Caco-2 (cell line): ENCODE measurements at places on chromosomes 13 and 19. TPM values are rescaled to one million over a fixed set of nuclear protein-coding genes. Genes with fewer than 3 reads are reported as not detected.

Gene METTL21C
- not detected in 2 replicates for total RNA-seq

DNA sequence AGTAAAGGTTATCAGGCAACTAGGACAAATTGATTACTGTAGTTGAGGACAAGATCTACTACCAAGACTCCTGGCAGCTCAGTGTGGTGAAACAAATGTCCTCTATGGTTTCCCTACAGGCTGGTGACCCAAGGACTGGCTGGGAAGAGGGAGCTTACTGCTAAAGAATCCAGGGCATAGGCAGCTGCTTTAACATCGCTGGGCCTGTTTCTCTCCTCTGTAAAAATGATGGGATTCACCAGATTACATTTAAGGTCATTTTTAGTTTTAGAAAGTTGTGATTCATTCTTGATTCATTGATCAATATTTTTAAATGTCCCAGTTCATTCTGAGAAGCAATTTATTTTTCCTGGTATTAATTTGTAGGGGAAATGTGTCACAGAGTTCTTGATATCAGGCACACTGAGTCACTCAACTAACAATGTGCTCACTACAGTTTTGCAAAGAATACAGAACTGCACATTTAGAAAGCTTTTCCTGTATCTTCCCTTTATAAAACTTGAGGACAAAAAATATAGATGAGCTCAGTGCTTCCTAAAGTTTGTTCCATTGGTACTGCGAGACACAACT lies 19.6 kb upstream of the FAM124A start:
- no peaks in the 10 kb centered on the region for H3K36me3 ChIP-seq
- DNase-seq, result no peak
- no peak overlapping the region for H3K4me3 ChIP-seq
- no peaks in the 10 kb centered on the region; the same call in 1 of the 2 replicates for H3K27me3 ChIP-seq
- H3K27ac ChIP-seq, result no peak overlapping the region

Gene SH2D3A
- total RNA-seq, result 20.5 and 24.5 TPM in 2 replicates

GRCh38 chr19:17457616-17458015 lies 3.1 kb downstream of the NXNL1 start:
- H3K4me3 ChIP-seq, result no peak overlapping the region
- no peak overlapping the region for H3K27ac ChIP-seq
- no peaks in the 10 kb centered on the region for H3K36me3 ChIP-seq

GRCh38 chr19:49690079-49690655 lies 749 bp upstream of the CPT1C start:
- H3K27me3 ChIP-seq, result no peaks in the 10 kb centered on the region
- H3K36me3 ChIP-seq, result peaks cover 3% of the 10 kb centered on the region; the same call in 1 of the 2 replicates
- no peaks in the 10 kb centered on the region for H3K4me1 ChIP-seq

Gene SSC5D
- 0.58 and 0.86 TPM in 2 replicates for total RNA-seq

GRCh38 chr19:4987256-4987655 lies 18.3 kb downstream of the KDM4B start:
- H3K27ac ChIP-seq, result peak overlapping the region; percentile 71
- H3K36me3 ChIP-seq, result no peaks in the 10 kb centered on the region
- H3K4me3 ChIP-seq, result no peak overlapping the region
- DNase-seq, result peak; percentile 67

DNA sequence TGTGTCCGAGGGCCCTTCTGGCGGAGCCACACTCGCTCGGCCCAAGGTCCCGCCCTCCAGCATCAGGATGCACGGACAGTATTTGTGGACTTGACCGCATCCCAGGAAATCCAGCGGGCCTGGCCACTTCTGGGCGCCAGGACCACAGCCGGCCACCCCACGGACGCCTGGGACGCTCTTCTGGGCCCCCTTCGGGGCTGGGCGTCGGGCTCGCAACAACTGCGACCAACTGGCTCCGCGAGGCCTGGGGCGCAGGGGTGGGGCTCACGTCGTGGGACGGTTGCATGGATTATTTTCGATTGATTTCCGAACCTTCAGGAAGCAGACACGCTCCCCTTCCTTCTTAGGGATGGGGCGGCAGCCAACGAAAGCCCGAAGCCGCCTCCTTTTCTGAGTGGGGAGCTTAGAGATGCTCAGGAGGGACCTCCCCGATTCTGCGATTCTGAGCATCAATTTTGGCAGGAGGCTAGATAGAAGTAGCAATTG lies 521 bp upstream of the NUP58 start:
- H3K27ac ChIP-seq, result peak overlapping the region; percentile 86
- no peak for DNase-seq
- peaks cover 13% of the 10 kb centered on the region for H3K4me1 ChIP-seq
- H3K36me3 ChIP-seq, result 0 out of 2 replicates have a peak, but pooled peaks cover 1% of the 10 kb centered on the region
- no peaks in the 10 kb centered on the region; the same call in 1 of the 2 replicates for H3K27me3 ChIP-seq

GRCh38 chr19:11674067-11674492 lies 64.7 kb downstream of the ZNF823 start:
- H3K4me1 ChIP-seq, result no peaks in the 10 kb centered on the region
- DNase-seq, result no peak
- H3K27ac ChIP-seq, result no peak overlapping the region

DNA sequence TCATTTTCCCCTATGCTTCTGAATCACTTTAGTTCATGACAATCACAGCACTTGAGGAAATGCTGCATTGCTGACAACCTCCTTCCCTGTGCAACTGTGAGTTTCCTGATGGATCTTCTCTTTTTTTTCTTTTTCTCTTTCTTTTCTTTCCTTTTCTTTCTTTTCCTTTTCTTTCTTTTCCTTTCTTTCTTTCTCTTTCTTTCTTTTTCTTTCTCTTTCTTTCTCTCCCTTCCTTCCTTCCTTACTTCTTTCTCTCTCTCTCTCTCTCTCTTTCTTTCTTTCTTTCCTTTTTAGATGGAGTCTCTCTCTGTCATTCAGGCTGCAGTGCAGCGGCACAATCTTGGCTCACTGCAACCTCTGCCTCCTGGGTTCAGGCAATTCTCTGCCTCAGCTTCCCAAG lies 247.9 kb upstream of the HTR2A start:
- peaks cover 4% of the 10 kb centered on the region; the same call in 1 of the 2 replicates for H3K4me1 ChIP-seq
- no peak overlapping the region for H3K4me3 ChIP-seq
- H3K27me3 ChIP-seq, result no peaks in the 10 kb centered on the region
- no peaks in the 10 kb centered on the region for H3K36me3 ChIP-seq
- no peak for DNase-seq

- H3K36me3 ChIP-seq, result no peaks in the 10 kb centered on the region
- no peaks in the 10 kb centered on the region for H3K27me3 ChIP-seq
- peak overlapping the region; percentile 82 for H3K27ac ChIP-seq
- peak overlapping the region; percentile 67 for H3K4me3 ChIP-seq
Measured at GRCh38 chr19:8505680-8506401, 3.4 kb upstream of the PRAM1 start.

DNA sequence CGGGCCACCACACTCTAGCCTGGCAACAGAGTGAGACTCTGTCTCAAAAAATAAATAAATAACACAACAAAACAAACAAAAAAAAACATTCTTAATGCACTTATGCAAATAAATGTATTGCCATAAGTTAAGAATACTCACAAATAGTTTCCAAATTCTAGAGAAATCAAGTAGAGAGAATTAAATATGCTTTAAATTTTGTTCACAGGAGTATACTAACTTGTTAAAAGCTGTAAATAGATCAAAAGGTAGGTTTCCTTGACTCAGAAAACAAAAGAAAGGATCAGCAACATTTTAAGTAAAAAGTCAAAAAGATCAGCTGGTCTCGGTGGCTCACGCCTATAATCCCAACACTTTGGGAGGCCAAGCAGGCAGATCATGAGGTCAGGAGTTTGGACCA lies 50.5 kb upstream of the ZNF429 start:
- H3K36me3 ChIP-seq, result no peaks in the 10 kb centered on the region
- H3K27me3 ChIP-seq, result no peaks in the 10 kb centered on the region
- DNase-seq, result no peak
- H3K27ac ChIP-seq, result no peak overlapping the region
- H3K4me3 ChIP-seq, result no peak overlapping the region
- no peaks in the 10 kb centered on the region for H3K4me1 ChIP-seq

DNA sequence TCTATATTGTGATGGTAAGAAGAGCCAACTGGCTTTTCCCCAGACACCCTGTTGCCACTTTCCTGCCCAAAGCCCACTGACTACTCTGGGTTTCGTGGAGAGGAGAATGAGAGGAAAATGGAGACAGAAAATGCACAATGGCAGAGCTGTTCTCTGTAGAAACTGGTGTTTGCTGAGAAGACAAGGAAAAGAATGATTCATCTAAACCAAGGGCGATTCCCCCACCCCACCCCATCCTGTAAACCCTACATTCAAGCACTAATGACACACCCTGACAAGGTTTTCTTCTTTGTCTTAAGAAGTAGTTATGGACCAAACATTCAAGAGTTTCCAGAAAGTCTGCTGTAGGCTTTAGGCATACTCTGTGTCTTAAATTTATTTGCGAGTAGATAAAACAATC lies 68.8 kb downstream of the DOCK9 start:
- 0 out of 2 replicates have a peak, but pooled peaks cover 5% of the 10 kb centered on the region for H3K4me1 ChIP-seq
- H3K36me3 ChIP-seq, result no peaks in the 10 kb centered on the region
- H3K27ac ChIP-seq, result no peak overlapping the region

GRCh38 chr19:1941146-1942077 lies at the start of gene CSNK1G2:
Gene CSNK1G2, plus strand, starts transcription at chr19:1941172. Its CDS starts 28,601 bp downstream, at chr19:1969773.
- no peak for DNase-seq
- peak within 1 kb of the TSS; percentile 73 for H3K27ac ChIP-seq
- peak within 1 kb of the TSS; percentile 96 for H3K4me3 ChIP-seq
- no peaks in the 10 kb centered on the region for H3K27me3 ChIP-seq
- peaks cover 7% of the 10 kb centered on the region for H3K4me1 ChIP-seq
- no peaks in the 10 kb centered on the region for H3K36me3 ChIP-seq

DNA sequence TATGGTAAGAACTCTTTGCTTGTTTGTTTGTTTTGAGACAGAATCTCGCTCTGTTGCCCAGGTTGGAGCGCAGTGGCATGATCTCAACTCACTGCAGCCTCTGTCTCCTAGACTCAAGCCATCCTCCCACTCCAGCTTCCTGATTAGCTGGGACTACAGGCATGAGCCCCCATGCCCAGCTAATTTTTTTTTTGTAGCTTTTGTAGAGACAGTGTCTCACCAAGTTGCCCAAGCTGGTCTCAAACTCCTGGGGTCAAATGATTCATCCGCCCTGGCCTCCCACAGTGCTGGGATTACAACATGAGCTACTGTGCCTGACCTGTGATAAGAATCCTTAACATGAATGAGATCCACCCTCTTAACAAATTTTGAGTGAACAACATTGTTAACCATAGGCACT lies 183.9 kb upstream of the TSHZ3 start:
- H3K27me3 ChIP-seq, result no peaks in the 10 kb centered on the region
- H3K4me3 ChIP-seq, result no peak overlapping the region
- no peaks in the 10 kb centered on the region for H3K36me3 ChIP-seq
- no peak overlapping the region for H3K27ac ChIP-seq
- no peak for DNase-seq
- no peaks in the 10 kb centered on the region for H3K4me1 ChIP-seq

- no peaks in the 10 kb centered on the region for H3K36me3 ChIP-seq
- H3K27me3 ChIP-seq, result no peaks in the 10 kb centered on the region
- peak; percentile 17 for DNase-seq
Measured at GRCh38 chr19:17075864-17076542, 426 bp downstream of the MYO9B start.

- peak; percentile 33 for DNase-seq
- H3K36me3 ChIP-seq, result no peaks in the 10 kb centered on the region
- H3K27me3 ChIP-seq, result no peaks in the 10 kb centered on the region
Measured at GRCh38 chr13:30355384-30355699, 48.0 kb upstream of the KATNAL1 start.

Gene ZNF253
- 6.4 and 7.1 TPM in 2 replicates for total RNA-seq

Gene COX7A1
- total RNA-seq, result not detected in 2 replicates

Gene TYROBP
- not detected in 2 replicates for total RNA-seq

Gene LILRB3
- total RNA-seq, result not detected in 2 replicates

- no peak for DNase-seq
- no peak overlapping the region for H3K4me3 ChIP-seq
- H3K27me3 ChIP-seq, result no peaks in the 10 kb centered on the region
Measured at GRCh38 chr19:5914358-5914774, 312 bp downstream of the CAPS start.

- H3K36me3 ChIP-seq, result no peaks in the 10 kb centered on the region
- peaks cover 17% of the 10 kb centered on the region for H3K4me1 ChIP-seq
- no peak for DNase-seq
- no peaks in the 10 kb centered on the region for H3K27me3 ChIP-seq
- H3K27ac ChIP-seq, result no peak overlapping the region
- H3K4me3 ChIP-seq, result no peak overlapping the region
Measured at GRCh38 chr13:30325668-30326067, 18.3 kb upstream of the KATNAL1 start.

GRCh38 chr13:113421673-113422270 lies 31.5 kb downstream of the ADPRHL1 start:
- H3K36me3 ChIP-seq, result no peaks in the 10 kb centered on the region
- no peak overlapping the region for H3K27ac ChIP-seq
- 0 out of 2 replicates have a peak, but pooled peaks cover 4% of the 10 kb centered on the region for H3K4me1 ChIP-seq
- no peak for DNase-seq
- no peak overlapping the region for H3K4me3 ChIP-seq

- no peaks in the 10 kb centered on the region; the same call in 1 of the 2 replicates for H3K27me3 ChIP-seq
- H3K27ac ChIP-seq, result peak overlapping the region; percentile 8
Measured at GRCh38 chr13:42041684-42042035, 6.8 kb upstream of the DGKH start.

Gene EDDM13
- total RNA-seq, result not detected in 2 replicates
